ENCODE measurements at places on chromosomes 13 and 19.

GRCh38 chr13:46170687-46171086 is 11.3 kb downstream of the LCP1 start:
- peak; percentile 44 for DNase-seq

DNA sequence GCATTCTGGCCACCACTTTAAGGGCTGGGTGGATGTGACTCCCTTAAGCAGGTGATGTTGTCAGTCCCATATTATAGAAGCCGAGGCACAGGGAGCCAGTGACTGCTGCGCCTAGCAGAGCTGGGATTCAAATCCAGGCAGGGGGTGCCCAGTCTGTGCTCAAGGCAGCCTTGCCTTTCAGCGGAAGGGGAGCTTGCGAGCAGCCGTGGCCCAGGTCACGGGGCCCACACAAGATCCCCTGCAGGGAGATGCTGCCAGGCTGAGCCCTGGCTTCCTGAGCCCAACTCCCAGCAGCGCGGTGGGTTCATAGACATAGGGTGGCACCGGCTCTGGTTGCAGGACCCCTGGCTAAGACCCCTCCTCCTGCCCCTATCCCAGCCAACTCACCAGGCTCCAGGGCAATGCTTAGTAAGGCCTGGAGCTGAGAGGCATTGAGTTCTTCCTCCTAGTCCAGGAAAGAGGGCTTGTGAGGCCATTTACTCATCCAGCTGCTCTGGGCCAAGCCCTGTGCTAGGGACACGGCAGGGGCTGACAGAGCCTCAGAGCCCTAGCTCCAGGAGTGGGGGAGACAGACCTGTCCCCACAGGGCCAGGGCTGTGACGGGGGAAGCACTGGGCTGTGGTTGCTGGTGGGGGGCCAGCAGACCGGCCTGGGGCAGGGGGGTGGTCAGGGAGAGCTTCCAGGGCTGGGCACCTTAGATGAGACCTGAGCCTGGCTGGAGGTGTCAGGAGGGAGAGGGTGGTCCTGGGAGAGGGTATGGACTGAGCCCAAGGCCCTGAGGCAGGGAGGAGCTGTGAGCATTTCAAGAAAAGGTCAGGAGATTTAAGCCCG is 9.6 kb downstream of the CAPN12 start:
- DNase-seq = no peak

DNA sequence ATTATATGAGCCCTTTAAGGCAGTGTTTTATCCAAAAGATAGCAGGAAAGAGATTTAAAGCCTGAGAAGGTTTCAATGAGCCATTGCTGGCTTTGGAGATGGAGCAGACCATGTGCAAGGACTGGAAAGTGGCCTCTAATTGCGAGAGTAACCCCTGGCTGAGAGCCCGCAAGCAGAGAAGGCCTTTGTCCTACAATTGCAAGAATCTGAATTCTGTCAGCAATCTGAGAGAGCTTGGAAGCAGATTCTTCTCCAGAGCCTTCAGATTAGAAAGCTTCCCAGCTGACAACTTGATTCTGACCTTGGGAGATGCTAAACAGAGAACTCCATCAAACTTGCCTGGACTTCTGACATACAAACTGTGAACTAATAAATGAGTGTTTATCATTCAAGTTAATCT is 528.7 kb upstream of the KLF12 start:
- no peak for DNase-seq

- no peak for DNase-seq
Observed at GRCh38 chr19:32022044-32022640, 323.3 kb upstream of the ZNF507 start.
